ENCODE measurements at places on chromosomes 3 and 15.

DNA sequence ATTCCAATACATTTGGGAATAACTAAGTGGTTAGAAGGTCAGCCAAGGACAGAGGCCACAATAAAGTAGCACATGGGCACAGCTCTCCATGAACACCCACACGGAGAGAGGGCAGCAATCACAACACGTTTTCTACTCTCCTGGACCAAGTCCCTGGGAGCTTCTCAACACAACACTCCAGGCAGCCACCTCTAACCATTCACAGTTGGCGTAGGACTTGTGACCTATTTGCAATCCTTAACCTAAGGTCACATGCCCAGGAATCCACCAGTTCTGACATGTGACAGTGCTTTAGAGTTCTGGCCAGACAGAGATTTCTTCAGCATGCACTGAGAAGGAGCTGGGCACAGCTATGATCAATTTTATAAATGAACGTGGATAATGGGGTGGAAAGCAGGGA, 280.8 kb downstream of the SHQ1 start:
- no peak for DNase-seq

DNA sequence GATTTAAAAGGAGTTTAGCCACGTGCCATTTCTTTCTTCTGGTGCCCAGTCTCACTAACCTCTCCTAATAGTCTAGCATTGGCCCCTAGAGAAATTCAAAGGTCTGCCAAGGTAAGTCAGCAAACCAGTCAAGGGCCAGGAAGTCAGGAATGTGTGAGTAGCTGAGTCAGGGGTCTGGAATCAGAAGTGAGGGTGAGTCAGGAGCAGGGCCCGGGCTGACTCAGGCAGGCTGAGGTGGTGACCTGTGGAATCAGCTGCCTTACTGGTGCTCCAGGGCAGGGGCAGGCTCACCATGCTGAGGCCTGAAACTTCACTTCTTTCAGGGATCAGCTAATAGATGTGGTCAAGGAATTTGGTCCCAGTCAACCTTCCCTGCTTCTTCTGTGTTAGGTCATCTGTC, 105.8 kb upstream of the MYZAP start:
- no peak for DNase-seq

DNA sequence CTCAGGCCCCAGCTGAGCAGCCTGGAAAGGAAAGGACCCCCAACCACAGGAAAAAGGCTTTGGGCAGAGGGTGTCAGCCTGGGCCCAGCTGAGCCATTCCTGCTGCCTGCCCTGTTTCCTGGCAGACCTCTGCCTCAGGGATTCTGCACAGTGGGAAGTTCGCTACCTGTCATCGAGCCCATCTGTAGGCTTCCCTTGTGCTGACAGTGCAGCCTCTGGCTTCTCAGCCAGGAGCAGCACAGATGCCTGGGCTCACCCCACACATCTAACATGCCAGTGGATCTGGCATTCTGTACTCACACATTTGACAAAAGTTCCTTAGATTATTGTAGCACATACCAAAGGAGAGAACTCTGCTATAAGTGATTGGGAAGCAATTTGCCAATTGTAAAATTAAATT, 202.2 kb downstream of the SSR3 start:
- no peak for DNase-seq

DNA sequence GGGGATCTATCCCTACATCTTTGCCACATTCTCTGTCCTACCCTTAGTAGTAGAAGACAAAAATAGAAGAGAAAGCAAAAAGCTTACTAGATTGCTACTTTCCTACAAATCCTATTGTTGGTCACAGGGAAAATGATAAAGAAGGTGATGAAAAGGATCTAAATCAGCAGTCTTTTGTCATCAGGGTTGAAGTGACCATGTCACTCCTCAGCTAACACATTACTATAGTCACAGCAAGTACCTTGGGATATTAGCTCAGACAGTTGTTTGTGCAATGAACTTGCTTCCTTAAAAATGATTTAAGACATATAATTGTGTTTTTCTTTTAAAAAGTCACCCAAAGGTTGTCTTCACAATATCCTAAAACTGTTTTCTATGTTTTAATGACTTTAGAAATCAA, 6.3 kb downstream of the ST3GAL6 start:
- no peak for DNase-seq

DNA sequence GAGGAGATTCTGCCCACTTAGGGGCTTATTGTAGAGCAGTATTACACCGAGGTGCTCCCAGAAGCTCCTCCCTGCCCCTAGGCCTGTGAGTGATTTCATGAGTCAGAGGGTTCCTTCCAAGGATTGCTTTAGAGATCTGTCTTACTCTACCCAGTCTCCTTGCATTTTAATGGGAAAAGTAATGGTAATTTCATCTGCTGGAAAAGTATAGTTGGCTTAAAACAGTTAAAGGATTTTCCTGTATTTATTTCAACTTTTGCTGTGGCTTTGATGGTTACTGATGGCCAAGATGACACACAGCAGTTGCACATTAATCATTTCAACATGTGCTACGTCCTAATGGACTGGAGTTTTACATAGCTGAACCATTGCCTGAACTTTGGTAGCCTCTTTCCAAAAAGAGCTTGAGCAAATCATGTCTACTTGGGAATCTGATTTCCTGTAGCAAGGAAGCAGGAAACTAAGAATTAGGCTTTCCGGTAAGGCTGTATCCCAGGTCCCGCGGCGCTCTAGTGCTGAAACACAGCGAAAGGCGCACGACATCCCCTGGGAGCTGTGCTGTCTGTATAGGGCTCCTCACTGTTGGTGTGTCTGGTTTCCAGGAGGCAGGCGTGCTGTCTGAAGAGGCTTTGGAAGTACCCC, 9.2 kb upstream of the PGPEP1L start:
- DNase-seq, result no peak

- peak; percentile 97 for DNase-seq
Measured at GRCh38 chr3:170221924-170222646, at the start of gene PRKCI. PRKCI (plus strand) TSS chr3:170222424; CDS start chr3:170222670, 246 bp downstream.

Measured in left colon (tissue), 2 donors.